Calu3 (cell line): ENCODE measurements at places on chromosomes 3 and 15. TPM values are rescaled to one million over a fixed set of nuclear protein-coding genes. Genes with fewer than 3 reads are reported as not detected.

The CELF6 gene
- total RNA-seq: 0.19 and 0.42 TPM in 2 replicates

The PLA2G4E gene
- 0.09 TPM in 1 of 2 replicates, not detected in the other for total RNA-seq

The RASA2 gene
- 29.2 and 37.4 TPM in 2 replicates for total RNA-seq

The RHCG gene
- total RNA-seq: 0.59 and 1.1 TPM in 2 replicates

DNA sequence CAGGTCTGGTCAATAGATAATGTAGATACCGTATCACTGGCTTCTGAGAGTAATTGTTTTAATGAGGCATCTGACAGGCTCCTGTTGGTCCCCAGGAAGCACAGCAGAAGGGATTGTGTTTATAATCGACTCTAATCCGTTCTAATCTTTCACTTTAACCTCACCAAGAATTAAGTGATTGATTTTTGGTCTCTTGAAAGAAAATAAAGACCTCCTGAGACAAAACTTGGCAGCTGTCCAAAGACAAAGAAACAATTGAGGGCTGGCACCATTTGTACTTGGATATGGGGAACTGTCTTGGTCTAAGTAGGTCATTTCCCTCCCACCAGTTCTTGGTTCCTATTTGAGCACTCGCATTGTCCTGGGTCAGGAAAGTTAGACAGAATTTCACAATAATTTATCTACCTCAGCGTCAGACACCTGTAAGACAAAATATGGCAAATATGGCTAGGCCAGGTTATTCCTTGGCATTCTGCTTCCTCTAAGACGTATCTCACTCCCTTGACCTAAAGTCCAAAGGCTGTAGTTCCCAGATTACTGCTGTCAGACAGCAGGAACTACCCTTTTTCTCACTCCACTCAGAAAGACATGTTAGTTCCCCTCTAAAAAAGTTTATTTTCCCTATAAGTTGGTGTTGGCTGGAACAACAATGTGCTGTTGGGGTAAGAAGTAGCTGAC is 22.7 kb upstream of the CD96 start:
- no peak for DNase-seq

DNA sequence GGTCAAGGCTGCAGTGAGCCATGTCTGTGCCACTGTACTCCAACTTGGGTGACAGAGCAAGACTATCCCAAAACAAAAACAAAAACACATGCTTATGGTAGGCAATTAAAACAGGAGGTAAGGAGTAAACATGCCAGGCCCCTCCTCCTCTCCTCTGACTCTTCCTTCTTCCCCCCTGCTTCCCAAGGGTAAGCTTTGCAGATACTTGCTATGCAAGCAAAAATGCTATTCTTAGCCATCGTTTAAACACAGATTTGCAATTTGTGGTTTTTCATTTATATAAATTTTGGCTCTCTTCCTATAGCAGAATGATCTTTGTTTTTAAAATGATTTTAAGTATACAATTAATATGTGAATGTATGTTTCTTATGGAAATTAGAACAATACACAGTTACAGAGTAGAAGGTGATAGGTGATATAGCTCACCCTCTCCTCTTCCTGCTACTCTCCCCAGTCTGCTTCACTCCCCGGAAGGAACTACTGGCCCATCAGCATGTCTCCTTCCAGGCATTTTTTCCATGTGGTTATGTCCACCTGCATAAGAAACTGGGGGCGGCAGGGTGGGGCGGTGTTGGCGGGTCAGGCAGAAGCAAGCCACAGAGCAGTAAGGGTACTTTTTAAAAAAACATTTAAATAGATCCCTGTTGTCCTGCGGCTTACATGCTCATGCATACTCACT is 42.1 kb downstream of the IGF1R start:
- no peak for DNase-seq

DNA sequence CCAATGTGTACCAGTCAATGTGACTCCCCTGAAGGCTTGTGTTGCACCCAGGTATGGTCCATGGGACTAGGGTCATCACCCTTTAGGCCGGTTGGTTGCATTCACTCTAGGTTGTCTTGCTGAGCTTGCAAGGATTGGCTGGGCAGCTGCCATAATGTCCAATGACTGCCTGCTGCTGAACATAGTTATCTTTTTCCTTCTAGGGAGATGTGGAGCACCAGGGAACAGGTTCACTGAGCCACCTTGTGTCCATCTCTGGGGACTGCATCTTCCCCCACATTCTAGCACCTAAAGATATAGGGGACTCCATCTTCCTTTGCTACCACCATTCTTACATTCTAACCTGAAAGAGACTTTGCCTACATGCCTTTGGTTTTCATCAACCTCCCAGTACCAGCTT is 580.4 kb upstream of the TBL1XR1 start:
- peak; percentile 75 for DNase-seq
